ENCODE measurements at places on chromosomes 13 and 19.

GRCh38 chr19:57465680-57466381, 8.9 kb upstream of the VN1R1 start:
- DNase-seq: no peak

- DNase-seq: no peak
Observed at GRCh38 chr13:44417876-44418275, 44.3 kb downstream of the SERP2 start.

DNA sequence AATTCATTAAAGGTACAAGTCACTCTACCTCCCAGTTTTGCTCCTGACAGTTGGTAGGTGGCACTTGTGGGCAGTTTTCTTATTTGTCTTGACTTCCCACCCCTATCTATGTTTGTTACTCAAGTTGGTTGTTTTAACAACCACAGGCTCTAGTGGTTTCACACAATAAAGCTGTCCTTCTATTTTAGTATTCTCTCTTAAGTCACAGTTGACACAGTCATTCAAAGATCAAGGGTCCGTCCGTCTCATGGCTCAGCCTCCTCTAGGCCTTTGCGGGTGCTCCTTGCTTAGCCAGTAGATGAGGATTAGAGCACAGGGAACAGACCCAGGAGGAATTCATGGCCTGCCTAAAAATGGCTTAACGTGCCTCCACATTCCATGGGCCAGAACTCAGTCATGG, 573.7 kb downstream of the IRS2 start:
- no peak for DNase-seq

GRCh38 chr13:102538938-102539337, 57.8 kb upstream of the TPP2 start:
- no peak for DNase-seq

DNA sequence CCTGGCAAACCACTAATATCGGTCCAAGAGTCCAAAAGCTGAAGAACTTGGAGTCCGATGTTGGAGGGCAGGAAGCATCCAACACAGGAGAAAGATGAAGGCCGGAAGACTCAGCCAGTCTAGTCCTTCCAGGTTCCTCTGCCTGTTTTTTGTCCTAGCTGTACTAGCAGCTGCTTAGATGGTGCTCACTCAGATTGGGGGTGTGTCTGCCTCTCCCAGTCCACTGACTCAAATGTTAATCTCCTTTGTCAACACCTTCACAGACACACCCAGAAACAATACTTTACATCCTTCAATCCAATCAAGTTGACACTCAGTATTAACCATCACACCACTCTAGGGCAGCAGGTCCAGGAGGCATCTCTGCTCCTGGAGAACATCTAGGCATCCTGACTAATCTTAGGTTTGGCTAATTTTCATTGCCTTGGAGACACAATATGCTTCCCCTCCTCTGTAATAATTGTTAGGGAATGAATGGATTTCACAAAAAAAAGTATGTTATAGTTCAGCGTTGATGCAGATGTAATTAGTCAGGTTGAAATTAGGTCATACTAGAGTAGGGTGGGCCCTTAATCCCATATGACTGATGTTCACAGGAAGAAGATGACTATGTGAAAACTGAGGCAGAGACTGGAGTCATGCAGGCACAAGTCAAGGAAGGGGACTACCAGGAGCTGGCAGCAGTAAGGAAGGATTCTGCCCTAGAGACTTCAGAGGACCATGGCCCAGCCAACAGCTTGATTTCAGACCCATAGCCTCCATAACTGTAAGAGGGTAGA, 183.4 kb downstream of the RBM26 start:
- DNase-seq: no peak

GRCh38 chr13:48738311-48738710, 84.6 kb downstream of the CYSLTR2 start:
- no peak for DNase-seq

- no peak for DNase-seq
Observed at GRCh38 chr19:34645551-34645950, 31.4 kb downstream of the SCGB2B2 start.

GRCh38 chr13:44003481-44003880, 123.8 kb downstream of the LACC1 start:
- DNase-seq: no peak

DNA sequence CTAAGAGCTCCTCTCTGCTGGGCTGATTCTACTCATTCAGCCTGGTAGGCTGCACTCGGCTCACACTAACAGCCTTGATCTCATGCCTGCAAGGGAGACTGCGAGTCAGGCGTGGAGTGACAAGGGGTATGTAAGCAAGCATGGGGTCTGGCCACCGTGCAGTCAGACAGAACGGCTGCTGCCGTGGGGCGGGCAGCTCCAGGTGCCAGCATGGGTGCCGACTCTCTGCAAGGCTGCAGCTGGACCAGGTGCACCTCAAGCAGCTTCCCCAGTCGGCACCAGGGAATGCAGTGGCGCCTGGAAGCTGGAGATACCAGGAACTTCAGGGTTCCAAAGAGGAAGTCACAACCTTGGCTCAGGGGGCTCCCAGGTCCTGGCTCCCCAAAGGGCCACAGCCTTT, 892.3 kb downstream of the OLFM4 start:
- DNase-seq: no peak

DNA sequence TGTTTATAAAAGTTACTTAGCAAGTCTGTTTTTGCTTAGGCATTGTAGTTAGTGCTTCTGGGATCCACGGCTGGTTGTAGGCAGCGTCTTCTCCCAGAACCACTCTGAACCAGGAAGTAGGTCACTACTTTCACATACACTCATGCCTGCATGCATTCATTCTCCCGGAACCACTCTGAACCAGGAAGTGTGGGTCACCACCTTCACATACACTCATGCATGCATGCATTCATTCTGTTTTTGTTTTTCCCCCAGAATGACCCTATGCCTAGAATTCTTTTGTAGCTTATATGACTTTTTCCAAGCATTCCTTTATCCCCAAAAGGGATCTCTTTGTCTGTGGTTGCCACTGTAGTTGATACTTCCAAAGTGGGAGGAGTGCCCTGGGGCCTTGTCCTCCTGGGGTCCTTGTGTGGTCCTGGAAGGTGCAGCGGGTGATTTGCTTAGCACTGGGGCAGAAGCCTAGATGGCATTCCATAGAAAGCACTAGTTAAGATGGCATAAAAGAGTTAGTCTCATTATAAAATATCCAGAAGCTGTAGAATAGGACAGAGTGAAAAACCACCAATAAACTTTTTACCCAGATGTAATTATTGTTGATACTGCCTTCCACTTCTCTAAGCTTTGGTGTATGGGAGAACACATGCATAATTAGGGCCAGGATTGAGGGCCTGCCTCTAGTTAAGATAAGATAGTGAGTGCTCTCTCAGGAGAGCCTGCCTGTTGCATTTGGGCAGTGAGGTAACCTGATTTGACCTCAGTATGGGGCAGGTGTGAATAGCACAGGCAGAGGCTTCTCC, 68.6 kb upstream of the TEX29 start:
- no peak for DNase-seq

GRCh38 chr13:33033051-33033812, 17.0 kb downstream of the KL start:
- DNase-seq: no peak

- DNase-seq: no peak
Observed at GRCh38 chr19:19532806-19533701, 4.3 kb downstream of the YJEFN3 start.

GRCh38 chr13:78437781-78438180, 165.6 kb downstream of the POU4F1 start:
- no peak for DNase-seq

DNA sequence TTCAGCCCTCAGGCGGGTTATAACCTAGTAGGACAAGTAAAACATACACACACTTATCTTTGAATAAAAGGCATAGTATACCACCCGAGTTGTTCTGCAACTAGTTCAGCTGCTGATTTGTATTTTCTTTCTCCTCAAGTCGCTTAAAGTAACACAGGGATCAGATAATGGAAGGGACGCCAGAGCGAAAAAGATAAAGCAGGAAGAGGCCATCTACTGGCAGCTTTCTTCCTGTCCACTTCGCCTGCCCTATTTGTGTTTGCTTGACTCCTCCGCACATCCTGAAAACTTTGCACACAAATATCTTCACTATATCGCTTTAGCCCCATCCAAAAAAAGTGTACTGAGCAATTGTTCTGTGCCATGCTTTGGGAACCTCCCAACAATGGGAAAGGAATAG, 238.0 kb upstream of the SOX21 start:
- no peak for DNase-seq

- no peak for DNase-seq
Observed at GRCh38 chr13:65943024-65943423, 1287.1 kb downstream of the PCDH9 start.

DNA sequence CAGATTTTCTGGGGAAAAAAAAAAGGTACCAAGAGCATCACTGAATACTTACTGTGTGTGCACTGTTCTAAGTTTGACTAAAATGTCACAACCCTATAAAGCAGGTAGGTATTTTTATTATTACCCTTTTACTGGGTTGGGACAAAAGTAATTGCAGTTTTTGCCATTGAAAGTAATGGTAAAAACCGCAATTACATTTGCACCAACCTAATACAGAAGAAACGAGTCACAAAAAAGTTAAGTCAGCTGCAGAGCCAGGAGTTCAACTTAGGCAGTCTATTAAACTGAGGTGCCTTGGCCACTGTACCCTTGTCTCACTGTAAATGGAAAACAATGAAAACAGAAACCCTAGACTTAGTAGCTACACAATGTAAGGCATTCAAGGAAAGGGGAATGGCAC, 281.9 kb downstream of the SUCLA2 start:
- no peak for DNase-seq

DNA sequence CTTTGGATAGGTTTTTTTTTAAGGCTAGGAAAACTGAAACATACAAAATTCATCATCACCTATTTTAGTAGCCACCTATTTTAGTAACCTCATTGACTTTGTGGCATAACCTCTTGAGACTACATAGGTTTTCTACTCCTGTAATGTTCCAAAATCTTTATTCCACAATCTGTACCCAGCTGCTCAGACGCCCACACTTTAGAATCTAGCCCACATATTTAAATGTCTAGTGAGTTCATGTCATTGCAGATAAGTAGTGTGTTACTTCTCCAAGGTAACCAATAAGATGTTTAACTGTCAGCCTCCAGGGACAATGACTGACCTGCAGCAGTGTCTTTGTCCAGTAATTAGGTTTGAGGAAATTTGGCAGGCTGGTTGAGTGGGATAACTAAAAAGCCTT, 330.2 kb downstream of the MZT1 start:
- DNase-seq: no peak

- no peak for DNase-seq
Observed at GRCh38 chr19:50255115-50255514, 51.7 kb downstream of the MYH14 start.

DNA sequence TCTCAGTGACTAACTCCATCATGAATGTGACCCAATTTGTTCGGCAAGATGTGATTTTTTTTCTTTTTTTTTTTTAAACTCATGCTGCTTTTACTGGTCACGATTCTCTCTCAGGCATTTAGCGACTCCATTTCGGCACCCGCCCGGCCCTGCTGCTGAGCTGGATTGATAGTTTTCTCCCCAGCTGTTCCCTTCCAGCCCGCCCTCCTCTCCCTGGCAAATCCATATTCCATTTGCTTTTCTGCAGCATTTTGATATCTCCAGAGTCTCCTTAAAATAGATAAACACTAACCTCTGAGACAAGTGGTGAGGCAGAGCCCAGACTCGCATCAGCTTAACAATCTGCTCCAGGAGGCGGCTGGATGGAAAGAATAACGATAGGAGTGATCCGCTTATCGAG, 55.5 kb upstream of the KATNAL1 start:
- no peak for DNase-seq

- no peak for DNase-seq
Observed at GRCh38 chr13:91185294-91185863, 162.1 kb upstream of the MIR17HG start.

- no peak for DNase-seq
Observed at GRCh38 chr19:43934055-43934984, 762 bp downstream of the ZNF45 start.

GRCh38 chr13:48251611-48252081, 18.6 kb downstream of the ITM2B start:
- DNase-seq: no peak

GRCh38 chr13:79282976-79283375, 123.1 kb downstream of the RBM26 start:
- DNase-seq: no peak

DNA sequence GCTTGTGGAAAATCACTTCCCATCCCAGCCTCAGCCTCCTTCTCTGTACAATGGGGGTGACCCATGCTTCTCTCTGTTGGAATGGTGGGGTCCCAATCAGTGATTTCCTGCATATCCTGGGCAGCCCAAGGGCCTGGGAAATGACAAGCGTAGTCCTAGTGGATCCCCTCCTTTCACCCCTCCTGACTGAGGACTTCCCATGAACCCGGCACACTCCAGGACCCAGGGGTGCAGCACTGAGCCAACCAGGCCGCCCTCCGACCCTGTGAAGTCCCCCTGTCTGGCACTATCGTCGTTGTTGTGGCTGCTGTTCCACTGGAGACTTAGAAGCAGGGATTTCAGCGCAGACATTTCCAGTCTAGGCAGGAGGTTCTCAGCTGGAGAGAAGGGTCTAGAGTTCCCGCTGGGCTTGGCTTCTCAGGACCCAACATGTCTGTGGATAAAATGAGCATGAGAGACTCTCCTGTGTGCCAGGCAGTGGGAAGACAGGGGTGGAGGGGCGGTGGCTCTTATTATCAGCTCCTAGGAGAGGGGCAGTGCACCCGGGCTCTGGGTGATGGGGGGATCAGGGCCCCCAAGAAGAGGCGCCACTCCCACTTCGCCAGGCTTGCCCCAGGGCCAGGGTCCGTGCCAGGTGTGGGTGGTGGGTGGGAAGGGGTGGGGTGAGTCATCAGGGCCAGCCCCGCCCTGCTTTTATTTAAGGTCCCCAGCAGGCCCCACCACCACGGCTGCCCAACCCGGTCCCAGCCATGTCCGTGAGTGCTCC, at the start of gene LGALS7B:
TSS of gene LGALS7B (plus strand) at position 723 of the 766 bp plus-strand sequence. CDS start at position 750, 27 bp downstream.
- DNase-seq: no peak

DNA sequence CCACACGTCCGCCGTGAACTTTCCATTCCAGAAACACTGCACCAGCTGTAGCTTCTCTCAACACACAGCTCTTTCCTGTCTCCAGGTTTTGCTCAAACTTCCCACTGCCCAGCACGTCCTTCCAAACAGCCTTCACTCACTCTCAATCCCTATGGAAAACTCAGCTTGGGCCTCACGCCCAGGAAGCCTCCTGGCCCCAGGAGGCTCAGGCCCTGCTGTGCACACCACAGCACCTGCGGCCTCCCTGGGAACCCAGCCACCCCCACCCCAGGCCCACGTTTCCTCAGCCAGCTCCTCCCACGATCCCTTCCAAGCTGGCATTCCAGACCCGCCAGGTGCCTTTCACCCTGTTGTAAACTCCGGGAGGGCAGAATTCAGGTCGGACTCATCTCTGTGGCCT, 35.2 kb downstream of the C13orf46 start:
- DNase-seq: no peak

- no peak for DNase-seq
Observed at GRCh38 chr19:44587963-44588770, 25.2 kb upstream of the IGSF23 start.

DNA sequence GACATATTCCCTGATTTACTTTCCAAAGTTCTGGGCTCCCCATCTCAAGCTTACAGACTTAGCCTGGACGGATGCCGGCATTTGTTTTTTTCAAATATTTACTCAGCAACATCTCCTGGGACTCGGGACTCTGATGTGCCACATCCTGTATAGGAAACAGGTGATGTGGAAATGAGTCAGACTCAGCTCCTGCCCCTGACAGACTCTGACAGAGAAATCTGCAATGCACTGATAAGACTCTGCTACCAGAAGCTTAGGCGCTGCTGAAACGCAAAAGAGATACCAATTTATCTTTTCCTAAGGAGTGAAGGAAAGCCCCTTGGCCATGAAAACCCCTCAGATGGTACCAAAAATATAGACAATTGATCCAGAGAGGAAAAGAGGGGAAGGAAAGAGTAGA, 16.2 kb downstream of the LAIR2 start:
- DNase-seq: no peak

- DNase-seq: no peak
Observed at GRCh38 chr13:20869540-20869939, 33.0 kb downstream of the XPO4 start.
